ENCODE measurements at places on chromosomes 13 and 19. TPM values are rescaled to one million over a fixed set of nuclear protein-coding genes. Genes with fewer than 3 reads are reported as not detected.

The IL4I1 gene
- 52.7 TPM for total RNA-seq

The KLK14 gene
- 1.4 TPM for total RNA-seq

The FGF21 gene
- total RNA-seq = not detected

The SMARCA4 gene
- 168 TPM for total RNA-seq

The ZNF586 gene
- 15.5 TPM for total RNA-seq

The KLF2 gene
- total RNA-seq = 2.5 TPM

The TPTE2 gene
- not detected for total RNA-seq

The ZNF699 gene
- 5.6 TPM for total RNA-seq

The SIGLEC7 gene
- total RNA-seq = not detected

Data from activated T-cell treated with anti-CD3 and anti-CD28 coated beads, Interleukin-2, amount 50 U/mL, for 4 hours (primary cell).